ENCODE measurements at places on chromosomes 2 and 18.

DNA sequence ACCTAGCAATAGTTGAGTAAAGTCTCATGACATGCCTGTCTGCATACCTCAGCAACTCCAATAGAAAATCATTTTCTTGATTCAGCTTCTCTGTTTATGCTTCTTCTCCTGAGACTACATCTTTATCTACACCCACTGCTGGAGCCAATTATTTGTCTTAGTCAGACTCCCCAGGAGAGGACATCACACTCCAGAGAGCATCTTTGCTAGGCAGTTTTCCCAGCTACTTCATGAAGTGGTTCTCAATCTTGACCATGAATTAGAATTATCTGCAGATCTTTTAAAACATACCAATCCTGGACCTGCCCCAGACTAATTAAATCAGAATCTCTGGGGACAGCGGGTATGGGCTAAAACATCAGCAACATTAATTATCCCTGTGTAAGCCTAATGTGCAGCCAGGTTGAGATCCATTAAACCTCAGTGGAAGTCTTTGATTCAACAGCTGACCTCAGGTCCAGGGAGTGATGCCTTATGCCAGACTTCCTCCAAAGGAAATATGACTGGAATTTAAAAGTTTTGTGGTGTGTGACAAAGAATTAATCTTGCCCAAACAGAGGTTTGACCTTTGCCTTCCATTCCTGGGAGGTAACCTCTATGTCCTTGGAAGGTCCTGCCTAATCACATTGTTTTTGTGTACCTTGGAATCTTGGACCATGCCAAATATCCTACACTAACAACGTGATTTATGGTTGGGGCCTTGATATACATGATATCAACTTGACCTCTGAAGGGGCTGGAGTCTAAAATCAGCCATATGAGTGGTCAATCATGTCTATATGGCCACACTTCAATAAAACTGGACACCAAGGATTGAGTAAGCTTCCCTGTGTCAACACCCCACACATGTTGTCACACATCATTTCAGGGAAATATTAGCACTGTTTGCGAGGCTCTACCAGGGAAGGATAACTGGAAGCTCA, 99.3 kb upstream of the DNAJC10 start:
- no peak for DNase-seq

- DNase-seq, result no peak
These were observed 15.1 kb upstream of the MBD2 start for GRCh38 chr18:54239601-54240000.

GRCh38 chr18:31280502-31280901, 37.5 kb upstream of the DSG1 start:
- DNase-seq, result no peak

DNA sequence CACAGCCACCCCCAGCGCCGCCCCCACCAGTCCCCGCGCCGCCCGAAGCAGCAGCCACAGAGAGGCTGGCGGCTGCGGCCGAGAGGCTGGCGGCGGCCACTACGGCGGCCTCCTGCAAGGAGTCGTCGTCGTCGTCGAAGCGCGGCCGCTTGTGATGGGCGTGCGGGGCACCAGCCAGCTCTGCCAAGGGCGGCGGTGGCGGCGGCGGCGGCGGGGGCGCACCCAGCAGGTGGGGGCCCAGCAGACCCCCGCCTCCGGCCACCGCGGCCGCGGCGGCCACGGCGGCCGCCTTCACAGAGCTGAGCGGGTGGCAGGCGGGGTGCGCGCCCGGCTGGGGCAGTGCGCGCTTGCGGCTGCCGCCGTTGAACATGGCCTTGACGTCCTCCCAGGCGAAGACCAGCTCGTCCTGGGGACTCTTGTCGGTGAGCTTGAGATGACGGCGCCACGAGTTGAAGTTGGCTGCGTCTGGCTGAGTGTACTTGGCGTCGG, 3.3 kb downstream of the SKOR2 start:
- DNase-seq, result no peak

DNA sequence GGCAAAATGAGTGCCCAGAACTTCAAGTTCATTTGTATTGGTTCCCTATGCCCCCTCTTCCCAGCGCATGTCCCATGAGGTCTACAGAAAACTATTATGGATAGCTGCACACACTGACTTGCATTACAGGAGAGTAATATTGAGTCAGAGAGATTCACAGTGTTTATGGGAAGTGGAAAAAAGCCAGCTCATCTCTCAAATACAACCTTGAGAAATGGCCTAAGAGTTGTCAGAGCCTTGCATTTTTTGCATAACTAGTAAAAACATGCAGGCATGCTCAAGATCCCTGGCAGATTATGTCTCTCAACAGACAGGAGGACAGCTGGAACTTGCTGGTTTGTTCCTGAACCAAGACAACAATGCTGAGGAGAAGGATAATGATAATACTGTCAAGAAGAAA, 1292.8 kb downstream of the DSC3 start:
- no peak for DNase-seq

DNA sequence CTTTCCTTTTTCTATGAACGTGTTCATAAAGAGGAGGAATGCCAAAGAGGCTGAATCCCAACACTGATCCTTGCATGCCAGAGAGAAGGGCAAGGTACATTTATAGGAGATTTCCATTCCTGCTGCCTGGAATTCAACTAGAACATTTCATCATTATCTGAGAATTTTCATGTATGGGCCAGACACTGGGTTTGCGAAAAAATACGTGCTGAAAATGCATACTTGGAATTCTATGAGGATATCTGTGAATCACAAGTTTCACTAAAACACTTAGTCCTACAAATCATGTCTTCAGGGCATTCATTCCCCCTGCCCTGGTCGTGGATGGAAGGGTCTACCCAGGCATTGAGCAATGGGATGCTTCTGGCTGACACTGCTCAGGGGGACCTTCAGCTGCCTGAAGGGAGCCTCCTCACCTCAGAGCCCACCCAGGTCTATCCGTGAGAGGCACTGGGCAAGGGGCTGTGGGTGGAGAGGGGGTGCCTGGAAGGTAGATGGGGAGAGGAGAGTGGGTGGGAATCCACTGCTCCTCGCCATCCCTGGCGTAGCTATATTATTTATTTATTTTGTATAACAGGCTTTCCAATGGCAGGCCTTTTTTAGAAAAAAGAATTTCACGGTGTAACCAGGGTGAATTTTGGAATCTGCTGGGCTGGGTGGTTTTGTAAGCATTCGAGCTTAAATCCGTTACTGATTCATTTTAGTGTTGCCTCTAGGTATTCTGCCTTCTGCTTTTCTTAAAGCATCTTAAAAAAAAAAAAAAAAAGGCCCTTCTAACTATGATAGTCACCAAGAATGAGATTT, 560.6 kb upstream of the ID2 start:
- DNase-seq, result no peak

DNA sequence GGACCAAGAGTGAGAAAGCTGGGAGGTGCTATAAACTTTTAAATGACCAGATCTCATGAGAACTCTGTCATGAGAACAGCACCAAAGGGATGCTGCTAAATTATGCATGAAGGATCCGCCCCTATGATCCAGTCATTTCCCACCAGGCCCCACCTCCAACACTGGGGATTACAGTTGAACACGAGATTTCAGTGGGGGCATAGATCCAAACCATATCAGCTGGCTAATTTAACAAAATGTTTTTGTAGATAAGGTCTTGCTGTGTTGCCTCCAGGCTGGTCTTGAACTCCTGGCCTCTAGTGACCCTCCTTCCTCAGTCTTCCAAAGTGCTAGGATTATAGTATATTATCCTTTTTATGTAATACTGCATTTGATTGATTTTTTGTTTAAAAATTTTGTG, 56.0 kb downstream of the NBEAL1 start:
- DNase-seq, result no peak

DNA sequence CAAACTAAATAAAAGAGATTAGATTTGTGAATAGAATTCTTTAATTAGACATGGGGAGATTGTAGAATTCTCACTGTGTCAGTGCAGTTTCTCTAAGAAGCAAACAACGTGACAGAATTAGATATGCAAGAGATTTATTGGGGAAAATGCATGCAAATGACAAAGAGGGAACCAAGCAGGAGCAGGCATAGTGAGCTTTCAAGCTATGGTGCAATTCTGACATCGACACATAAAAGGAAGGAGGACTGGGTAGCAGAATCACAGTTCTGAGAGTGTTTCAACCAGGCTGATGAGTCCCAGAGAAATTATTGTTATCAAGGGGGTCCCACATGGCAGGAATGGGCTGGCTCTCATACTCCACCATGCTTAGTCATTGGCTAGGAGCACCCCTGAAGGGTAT, 338.4 kb downstream of the FIGN start:
- DNase-seq, result no peak

- DNase-seq, result no peak
These were observed 26.9 kb upstream of the SLC66A3 start for GRCh38 chr2:11128243-11128951.

Measured in GM12891 (cell line).